ENCODE measurements at places on chromosomes 6 and 20. TPM values are rescaled to one million over a fixed set of nuclear protein-coding genes. Genes with fewer than 3 reads are reported as not detected.

Gene CST4
- not detected for total RNA-seq

Gene DEFB124
- total RNA-seq, result not detected

Gene GPSM3
- total RNA-seq, result 68.7 TPM

Gene TUBB1
- not detected for total RNA-seq

GRCh38 chr6:125237764-125238163, 64.0 kb downstream of the HDDC2 start:
- no peak overlapping the region for H3K27ac ChIP-seq
- no peaks in the 10 kb centered on the region for H3K4me1 ChIP-seq
- H3K36me3 ChIP-seq, result no peaks in the 10 kb centered on the region
- H3K4me3 ChIP-seq, result no peak overlapping the region
- no peak for DNase-seq

Gene CAP2
- total RNA-seq, result not detected

DNA sequence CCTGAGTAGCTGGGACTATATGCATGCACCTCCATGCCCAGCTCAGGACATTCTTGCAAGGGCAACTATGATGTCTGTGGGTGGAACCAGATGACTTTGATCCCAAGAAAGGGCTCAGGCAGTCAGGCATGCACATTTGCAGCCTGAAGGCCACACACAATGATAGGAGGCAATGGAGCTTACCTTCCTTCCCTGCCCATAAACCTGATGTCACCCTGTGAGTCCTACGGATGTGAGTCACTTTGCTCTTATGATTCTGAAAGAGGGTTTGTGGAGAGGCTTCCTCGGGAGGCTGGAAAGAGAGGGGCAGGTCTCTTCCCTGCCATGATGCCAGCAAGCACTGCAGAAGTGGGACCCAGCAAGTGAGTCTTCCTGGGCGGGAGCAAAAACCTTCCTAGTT, 202.4 kb downstream of the LY86 start:
- H3K27ac ChIP-seq, result no peak overlapping the region
- no peak overlapping the region for H3K4me3 ChIP-seq
- no peak for DNase-seq
- peaks cover 22% of the 10 kb centered on the region for H3K4me1 ChIP-seq
- H3K27me3 ChIP-seq, result peaks cover 4% of the 10 kb centered on the region
- H3K36me3 ChIP-seq, result no peaks in the 10 kb centered on the region

DNA sequence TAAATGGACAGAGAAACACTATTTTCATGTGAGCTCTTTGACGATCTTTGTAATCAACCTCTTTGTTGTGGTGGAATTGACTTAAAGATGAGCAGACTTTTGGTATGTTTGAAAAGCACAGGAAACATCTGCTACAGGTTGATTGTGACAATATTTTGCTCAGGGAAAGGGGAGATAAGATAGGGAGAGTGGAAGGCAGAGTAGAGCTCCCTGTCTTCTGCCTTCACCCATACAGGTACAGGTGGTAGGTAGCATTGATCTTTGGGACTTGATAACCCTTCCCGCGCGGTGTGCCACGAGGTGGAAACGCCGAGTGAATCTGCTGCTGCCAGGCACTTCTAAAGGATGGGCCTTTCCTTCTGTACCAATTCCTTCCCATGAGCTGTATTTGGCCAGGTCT, 183.6 kb downstream of the UTRN start:
- peak overlapping the region; percentile 65 for H3K4me3 ChIP-seq
- H3K27ac ChIP-seq, result peak overlapping the region; percentile 88
- no peaks in the 10 kb centered on the region for H3K27me3 ChIP-seq
- peaks cover 23% of the 10 kb centered on the region for H3K4me1 ChIP-seq

DNA sequence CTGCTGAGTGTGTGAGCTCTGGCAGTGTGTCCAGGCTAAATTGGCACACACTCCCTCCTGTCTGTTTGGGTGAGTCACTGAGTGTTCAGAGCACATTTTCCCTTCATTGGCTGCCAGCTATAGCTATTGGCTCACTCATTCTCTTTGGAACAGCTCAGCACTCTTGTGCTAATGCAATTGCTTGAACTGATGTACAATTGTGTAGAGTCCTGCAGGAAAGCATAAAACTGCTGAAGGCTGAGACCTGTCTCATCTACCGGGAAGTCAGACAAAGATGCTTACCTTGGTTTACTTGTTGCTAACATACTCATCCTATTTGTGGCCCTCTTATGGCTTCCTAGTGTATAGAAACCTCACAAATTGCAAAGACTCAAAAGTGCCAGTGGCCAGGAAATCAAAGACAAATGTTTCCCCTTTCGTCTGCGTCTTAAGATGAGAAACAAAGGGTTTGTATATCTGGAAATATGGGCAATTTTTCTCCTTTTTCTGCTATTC, 351.0 kb downstream of the BCKDHB start:
- H3K36me3 ChIP-seq, result no peaks in the 10 kb centered on the region
- H3K27ac ChIP-seq, result no peak overlapping the region
- peaks cover 12% of the 10 kb centered on the region for H3K4me1 ChIP-seq
- no peak for DNase-seq
- H3K4me3 ChIP-seq, result no peak overlapping the region
- no peaks in the 10 kb centered on the region for H3K27me3 ChIP-seq

Gene MDFI
- total RNA-seq, result not detected

DNA sequence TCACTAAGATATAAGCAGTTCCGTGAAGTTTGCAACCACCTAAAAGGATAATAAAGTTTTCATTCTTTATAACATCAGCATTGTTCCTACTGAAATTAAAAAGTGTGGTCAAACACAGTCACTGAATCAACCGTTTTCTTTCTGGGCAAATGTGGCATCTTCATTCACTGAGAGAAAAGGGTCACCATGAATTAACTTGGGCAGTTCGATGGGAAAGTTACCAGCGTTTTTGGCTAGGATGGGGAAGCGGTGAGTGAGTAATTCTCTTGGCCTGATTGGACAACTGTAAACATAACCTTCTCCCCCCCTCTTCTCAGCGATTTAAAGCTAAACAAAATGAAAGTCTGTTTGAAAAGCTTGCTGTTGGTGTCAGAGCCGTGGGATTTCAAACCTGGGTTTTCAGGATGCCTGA, 181.8 kb downstream of the SASH1 start:
- peak overlapping the region; percentile 6 for H3K4me3 ChIP-seq
- peak overlapping the region; percentile 66 for H3K27ac ChIP-seq
- peaks cover 14% of the 10 kb centered on the region for H3K4me1 ChIP-seq
- DNase-seq, result no peak
